ENCODE measurements at places on chromosomes 5 and 9.

DNA sequence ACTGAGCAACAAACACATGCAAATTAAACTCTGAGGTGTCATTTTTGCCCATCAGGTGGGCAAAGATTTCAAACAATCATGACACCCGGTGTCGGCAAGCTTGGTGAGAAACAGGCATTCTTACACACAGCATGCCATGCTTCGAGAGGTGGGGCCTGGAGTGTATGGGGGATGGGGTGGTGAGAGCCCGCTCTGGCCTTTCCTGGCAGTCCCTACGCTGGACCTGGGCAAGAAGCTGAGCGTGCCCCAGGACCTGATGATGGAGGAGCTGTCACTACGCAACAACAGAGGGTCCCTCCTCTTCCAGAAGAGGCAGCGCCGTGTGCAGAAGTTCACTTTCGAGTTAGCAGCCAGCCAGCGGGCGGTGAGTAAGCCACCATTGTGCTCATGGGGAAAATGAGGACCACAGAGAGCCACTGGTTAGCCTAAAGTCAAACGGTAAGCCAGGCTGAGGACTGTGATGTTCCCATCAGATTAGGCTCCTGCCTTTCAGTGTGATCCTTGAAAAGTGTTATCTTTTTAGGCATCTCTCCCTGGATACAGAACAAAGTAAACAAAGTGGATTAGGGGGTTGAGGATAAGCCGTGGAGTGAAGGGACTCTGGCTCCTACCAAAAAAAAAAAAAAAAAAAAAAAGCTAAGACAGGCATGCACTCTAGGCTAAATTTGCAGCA, 9.4 kb downstream of the MYOZ3 start:
- DNase-seq, result no peak

GRCh38 chr5:78157001-78157400, 137.5 kb downstream of the AP3B1 start:
- no peak for DNase-seq

GRCh38 chr9:98964201-98964600, 20.5 kb downstream of the COL15A1 start:
- DNase-seq, result no peak

DNA sequence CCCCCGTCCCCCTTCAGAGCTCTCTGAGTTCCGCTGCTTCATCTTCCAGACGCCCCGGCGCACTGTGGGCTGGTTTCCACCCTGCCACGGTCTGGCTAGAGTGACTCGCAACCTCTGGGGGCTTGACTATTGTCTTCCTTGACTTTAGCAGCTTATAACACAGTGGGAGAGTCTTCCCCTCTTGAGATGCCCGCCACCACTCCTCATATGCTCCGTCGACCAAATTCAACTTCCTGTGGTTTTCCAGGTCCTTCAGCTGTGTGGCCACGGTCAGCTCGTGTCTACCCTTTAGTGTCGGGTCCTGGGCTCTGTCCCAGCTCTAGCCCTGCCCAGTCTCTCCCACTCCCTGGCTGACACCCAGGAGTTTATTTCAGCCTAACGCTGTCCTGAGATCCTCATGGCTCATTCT, 28.2 kb upstream of the NCS1 start:
- no peak for DNase-seq

DNA sequence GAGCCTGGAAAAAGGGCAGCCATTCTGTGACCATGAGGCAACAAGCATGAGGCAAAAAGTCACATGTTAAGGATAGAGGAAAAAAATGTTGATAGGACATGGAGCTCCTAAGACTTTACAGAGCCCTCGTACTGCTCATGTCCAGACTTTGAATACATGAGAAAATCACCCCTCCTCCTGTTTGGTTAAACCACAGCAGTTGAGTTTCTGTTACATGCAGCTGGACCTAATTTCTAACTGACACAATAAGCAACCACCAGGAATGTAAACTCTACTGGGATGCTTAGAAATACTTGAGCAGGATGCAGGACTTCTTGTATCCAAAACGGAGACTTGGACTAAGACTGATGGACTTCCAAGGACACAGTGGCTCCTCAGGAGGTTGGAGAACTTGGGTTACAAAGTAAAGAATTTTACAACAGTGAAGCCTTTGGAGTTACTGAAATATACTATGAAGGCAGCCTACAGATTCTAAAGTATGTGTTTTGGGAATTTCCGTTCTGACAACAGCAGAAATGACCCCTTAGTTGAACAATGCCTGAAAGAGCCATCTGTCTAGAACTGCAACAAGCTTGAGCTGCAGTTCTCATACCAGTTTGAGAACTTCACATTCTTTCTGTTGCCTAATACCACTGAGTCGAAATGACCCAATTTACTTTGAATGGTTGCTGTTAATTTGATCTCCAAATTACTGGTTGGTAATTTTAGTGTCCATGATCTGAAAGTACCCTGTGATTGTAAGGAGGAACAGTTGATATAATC, 268.9 kb downstream of the PIK3R1 start:
- DNase-seq, result no peak

GRCh38 chr5:10441992-10442435, 335 bp downstream of the ROPN1L start:
- no peak for DNase-seq

- DNase-seq, result no peak
These were observed 89.2 kb upstream of the CAST start for GRCh38 chr5:96572864-96573512.

- DNase-seq, result no peak
These were observed 147.9 kb downstream of the PIP5K1B start for GRCh38 chr9:68852941-68853340.

DNA sequence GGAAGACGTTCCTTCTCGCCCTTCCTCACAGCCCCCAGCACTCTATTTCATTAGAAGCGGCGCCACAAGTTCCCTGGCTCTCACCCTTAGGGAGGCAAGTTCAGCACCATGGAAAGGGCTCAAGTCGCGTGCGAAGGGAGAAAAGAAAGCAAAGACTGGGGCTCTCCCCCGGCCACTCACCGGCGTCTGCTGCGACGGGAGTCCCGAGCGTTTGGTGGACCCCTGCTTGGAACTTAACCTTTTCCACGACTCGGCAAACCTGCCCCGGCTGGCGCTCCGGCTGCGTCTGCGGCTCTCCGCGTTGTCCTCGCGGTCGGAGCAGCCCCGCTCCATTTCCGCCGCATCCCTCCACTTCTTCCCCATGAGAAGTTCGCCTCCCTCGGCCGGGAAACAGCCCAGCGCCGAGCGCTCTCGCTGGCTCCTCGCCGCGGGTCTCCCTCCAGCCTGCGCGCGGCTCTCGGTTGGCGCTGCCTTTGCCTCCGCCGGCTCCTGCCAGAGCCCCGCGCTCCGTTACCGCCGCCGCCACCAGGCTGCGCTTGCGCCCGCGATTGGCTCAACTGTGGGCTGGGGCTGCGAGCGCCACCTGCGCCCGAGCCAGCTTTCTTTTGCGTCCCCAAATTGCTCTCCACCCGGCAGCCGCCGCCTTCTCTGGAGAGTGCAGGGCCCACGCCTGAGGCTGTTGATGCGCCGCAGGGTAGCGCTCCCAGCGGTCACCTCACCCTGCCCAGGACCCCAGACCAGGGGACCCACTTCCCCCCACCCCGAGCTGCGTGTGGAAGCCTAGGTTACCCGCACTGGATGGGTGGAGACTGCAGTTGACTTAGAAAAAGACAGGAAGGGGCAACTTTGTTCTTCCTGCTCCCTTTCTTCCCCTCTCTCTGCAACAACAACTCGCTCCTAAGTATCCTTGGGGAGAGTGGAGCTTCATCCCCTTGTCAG, 321.6 kb downstream of the CEMIP2 start:
- DNase-seq, result peak; percentile 0

GRCh38 chr9:136313111-136314055, 9.5 kb upstream of the CCDC187 start:
- no peak for DNase-seq

DNA sequence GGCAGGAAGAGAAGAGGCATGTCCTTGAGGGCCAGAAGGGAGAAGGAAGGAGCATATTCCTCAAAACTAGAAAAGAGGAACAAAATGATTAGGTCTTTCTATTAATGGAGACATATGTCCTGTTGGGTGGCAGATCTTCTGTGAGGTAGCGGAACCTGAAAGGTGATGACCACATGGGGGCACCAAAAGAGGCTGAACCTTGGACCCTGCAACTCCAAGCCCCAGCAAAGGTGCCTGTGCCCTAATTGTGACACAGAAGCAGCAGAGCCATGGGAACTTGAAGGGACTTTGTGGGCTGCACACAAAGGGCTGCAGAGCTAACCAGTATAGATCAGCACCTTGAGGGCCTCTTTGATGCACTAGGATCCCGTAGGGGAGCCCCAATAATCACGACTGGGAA, 158.0 kb downstream of the BAAT start:
- no peak for DNase-seq

DNA sequence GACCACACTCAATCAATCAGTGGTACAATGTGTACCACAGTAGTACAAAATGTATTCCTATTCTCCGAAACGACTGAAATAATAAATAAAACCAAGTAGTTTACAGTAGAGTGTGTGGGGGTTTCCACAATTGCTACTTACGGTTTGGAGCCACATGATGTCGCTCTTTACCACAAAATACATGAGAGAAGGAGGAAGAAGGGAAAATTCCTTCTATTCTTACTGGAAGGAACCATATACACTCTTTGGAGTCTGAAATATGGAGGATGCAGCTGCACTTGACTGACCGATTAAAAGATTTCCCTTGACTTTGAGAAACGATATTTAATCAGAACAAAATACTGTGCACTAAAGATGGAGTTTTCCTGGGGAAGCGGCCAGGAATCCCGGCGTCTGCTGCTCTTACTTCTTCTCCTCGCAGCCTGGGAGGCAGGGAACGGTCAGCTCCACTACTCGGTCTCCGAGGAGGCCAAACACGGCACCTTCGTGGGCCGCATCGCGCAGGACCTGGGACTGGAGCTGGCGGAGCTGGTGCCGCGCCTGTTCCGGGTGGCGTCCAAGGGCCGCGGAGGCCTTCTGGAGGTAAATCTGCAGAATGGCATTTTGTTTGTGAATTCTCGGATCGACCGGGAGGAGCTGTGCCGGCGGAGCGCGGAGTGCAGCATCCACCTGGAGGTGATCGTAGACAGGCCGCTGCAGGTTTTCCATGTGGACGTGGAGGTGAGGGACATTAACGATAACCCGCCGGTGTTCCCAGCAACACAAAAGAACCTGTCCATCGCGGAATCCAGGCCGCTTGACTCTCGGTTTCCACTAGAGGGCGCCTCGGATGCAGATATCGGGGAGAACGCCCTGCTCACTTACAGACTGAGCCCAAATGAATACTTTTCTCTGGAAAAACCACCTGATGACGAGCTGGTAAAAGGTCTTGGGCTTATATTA, at the start of gene PCDHA4:
PCDHA4 (plus strand) TSS at position 235 of the 942 bp plus-strand sequence.
- DNase-seq, result no peak

GRCh38 chr5:448766-449090, 5.8 kb downstream of the EXOC3 start:
- DNase-seq, result no peak

DNA sequence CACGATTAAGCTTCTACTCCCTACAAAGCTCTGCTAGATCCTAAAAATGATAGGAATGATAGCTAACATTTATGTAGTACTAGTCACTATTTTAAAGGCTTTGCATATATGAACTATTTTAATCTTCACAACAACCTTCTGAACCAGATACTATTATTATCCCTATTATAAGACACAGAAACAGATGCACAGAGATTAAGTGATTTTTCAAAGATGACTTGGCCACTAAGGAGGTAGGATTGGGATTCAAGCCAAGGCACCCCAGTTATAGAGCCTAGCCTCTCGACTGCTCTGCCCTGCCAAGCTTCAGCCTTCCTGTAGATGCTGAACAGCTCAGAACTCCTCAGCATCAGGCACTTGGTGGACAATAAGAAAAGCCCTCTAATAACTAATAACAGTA, 200.9 kb upstream of the PTGER4 start:
- DNase-seq, result no peak

DNA sequence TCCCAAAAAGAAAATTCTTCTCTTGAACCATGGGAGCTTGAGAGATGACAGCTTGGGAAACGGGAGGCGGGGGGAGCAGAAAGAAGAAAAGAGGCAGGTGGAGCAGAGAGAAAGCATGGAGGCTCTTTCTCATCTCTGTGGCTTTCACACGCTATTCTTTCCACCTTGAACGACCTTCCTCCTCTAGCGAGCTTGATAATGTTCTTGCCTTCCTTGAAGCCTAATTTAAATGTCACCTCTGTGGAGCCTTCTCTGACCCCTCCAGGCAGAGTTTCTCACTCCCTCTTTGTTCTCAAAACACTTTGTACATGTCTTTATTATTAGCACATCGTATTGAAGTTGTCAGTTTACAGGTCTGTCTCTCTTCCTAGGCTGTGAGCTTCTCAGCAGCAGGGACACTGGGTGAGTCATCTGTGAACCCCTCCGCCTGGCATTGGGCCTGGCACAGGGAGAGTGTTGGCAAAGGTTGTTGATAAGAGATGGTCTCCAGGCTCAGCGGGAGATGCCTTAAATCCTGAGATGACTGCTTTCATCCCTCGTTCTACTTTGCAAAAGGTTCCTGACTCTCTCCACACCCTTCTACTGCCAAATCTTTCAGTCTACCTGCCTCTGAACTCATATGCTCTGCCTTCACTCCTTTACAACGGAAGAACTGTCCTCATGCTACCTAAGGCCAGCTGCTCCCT, 14.1 kb upstream of the STRBP start:
- no peak for DNase-seq

GRCh38 chr5:159734366-159734765, 181.9 kb upstream of the ADRA1B start:
- no peak for DNase-seq

- no peak for DNase-seq
These were observed 42.2 kb upstream of the FBXW11 start for GRCh38 chr5:172048539-172049101.

DNA sequence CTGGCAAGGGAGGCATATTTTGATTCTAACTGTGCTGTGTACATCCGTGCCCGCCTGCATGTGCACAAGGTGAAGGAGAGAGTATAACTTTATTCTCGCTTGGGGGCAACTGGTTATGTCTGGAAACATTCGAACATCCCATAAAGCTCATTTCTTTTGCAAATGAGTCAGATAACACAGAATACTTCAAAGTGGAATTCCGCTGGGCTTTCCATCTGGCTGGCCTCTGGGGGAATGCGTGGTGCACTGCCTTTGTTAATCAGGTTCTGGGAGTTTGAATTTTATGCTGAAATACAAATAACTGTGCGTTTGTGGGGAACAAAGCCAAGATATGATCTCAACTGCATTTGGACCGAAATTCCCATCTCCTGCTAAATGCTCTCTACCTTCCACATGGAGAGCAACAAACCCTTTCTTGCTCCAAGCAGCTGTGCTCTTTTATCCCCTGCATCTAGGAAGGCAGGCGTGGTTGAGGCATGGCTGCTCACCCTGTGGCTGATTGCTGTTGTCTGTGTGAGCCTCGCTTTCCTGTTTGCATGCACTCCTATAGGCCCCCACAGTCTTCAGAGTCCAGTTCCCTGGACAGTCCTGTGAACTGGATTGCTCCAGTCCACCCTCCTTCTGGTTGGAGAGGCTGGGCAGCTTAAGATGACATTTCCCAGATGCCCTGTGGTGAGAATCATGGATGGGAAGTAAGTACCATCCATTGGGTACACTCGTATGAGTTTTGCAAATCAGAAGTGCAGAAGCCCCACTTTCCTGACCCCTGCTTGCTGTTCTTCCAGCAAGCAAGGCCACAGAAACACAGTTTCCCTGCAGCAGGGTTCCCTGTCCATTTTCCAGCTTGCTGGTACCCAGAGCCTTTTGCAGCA, 82.9 kb upstream of the ALDH1B1 start:
- DNase-seq, result no peak
